ENCODE measurements at places on chromosomes 4 and X. TPM values are rescaled to one million over a fixed set of nuclear protein-coding genes. Genes with fewer than 3 reads are reported as not detected.

DNA sequence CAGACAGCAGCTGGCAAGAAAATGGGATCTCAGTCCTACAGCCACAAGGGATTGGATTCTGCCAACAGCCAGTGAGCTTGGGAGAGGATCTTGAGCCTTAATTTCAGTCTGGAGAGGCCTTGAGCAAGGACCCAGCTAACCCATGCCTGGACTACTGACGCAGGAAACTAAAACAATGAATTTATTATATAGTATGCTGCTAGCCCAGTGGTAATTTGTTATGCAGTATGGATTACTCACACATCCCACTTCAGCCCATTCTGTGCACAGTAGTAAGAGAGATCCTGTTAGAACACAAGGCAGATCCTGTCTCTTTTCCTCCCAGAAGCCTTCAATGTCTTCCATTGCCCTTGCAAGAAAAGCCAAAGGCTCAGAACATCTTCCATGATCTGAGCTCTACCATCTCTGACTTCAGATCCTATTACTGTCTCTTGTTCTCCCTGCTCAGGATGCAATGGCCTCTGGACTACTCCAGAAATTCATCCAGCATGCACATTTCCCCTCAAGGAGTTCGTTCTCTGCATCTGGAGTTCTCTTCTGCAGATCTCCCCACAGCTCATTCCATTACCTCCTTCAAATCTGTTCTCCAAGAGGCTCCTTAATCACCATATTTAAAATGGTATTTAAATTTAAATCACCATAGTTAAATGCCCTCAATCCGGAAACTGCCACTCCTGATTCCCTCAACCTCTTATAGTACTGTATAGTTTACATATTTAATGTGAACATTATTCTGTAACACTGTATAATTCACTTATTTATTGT lies 27.6 kb downstream of the SMIM20 start:
- H3K27me3 ChIP-seq: no peaks in the 10 kb centered on the region
- H3K4me3 ChIP-seq: no peak overlapping the region
- H3K36me3 ChIP-seq: no peaks in the 10 kb centered on the region
- H3K27ac ChIP-seq: no peak overlapping the region
- no peaks in the 10 kb centered on the region for H3K4me1 ChIP-seq

Gene CXCL11
- total RNA-seq: 1.9 TPM

GRCh38 chrX:134174859-134175258 lies 62.1 kb upstream of the CCDC160 start:
- H3K36me3 ChIP-seq: peaks cover 11% of the 10 kb centered on the region
- no peaks in the 10 kb centered on the region for H3K27me3 ChIP-seq
- peak overlapping the region; percentile 98 for H3K27ac ChIP-seq

DNA sequence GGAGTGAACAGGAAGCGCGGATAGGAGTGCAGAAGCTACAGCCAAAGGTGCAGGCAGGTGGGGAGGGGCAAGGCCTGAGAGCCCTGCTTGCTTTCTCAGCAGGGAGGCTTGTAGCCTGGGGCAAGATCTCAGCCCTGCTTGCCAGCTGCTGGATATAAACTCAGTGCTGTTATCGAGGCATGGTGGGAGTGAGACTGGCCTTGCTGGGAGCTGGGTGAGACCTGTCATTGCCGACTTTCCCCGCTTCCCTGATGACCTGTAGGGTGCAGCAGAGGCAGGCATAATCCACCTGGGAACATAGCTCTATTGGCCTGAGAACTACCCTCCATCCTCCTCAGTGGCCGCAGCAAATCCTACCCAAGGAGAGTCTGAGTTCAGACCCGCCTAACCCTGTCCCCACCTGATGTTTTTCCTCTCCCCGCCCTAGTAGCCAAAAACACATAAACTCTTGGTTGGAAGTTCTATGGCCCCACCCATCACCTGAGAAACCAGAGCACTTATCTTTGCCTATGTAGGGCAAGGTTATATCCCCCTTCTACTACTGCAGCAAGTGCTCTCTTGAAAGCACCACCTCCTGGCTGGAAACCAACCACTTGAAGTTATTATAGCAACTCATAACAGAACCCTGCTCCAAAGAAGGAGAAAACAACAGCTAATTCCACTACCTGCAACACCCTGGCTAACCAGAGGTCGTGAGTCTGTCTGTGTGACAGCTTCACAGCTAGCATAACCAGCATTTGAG lies 80.7 kb downstream of the FHIP1A start:
- H3K27ac ChIP-seq: peak overlapping the region; percentile 85
- no peaks in the 10 kb centered on the region for H3K36me3 ChIP-seq
- no peak overlapping the region for H3K4me3 ChIP-seq
- peak; percentile 83 for DNase-seq
- H3K27me3 ChIP-seq: no peaks in the 10 kb centered on the region

Gene ZAR1
- 1.6 TPM for total RNA-seq

- H3K27ac ChIP-seq: no peak overlapping the region
- H3K4me3 ChIP-seq: no peak overlapping the region
- no peaks in the 10 kb centered on the region for H3K27me3 ChIP-seq
- DNase-seq: no peak
- peaks cover under 1% of the 10 kb centered on the region for H3K36me3 ChIP-seq
- peaks cover under 1% of the 10 kb centered on the region for H3K4me1 ChIP-seq
Observed at GRCh38 chrX:16765594-16765993, 20.7 kb upstream of the TXLNG start.

DNA sequence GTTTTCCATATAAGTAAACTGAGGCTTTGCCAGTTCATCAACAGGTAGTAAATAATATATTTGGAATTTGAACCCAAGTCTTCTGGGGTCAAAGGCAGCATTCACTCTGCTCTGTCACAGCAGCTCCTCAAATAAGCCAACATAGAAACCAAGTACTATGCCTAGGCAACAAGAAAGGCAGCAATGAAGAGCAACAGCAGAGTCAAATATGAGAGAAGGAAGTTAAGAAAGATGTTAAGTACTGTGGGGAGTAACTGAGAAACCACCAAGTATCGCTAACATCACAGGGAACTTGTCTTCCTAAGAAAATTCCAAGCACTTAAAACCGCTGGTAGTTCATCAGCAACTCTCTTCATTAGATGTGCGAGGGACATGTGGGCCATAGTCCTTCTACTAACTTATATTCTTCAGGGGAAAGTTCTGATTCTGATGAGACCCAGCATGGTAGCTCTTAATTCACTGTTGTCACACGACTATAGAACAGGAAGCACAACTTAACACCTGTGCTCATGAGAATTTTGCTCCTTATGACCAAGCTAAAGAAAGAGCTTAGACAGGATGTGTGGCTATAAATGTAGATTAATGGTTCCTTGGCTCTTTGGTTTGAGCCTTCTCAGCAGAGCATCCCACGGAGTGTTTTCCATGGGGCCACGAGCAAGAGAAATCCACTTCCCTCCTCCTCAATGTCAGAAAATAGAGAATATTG lies 107.8 kb downstream of the AR start:
- H3K4me1 ChIP-seq: peaks cover 6% of the 10 kb centered on the region
- H3K4me3 ChIP-seq: no peak overlapping the region
- H3K27ac ChIP-seq: no peak overlapping the region
- no peak for DNase-seq
- H3K27me3 ChIP-seq: no peaks in the 10 kb centered on the region

DNA sequence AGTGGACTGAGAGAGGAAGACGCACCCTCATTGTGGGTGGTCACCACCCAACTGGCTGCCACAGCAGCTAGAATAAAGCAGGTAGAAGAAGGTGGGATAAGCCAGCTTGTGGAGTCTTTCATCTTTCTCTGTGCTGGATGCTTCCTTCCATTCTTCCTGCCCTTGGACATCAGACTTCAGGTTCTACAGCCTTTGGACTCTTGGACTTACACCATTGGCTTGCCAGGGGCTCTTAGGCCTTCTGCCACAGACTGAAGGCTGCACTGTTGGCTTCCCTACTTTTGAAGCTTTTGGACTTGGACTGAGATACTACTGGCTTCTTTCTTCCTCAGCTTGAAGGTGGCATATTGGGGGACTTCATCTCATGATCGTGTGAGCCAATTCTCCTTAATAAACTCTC lies 33.5 kb downstream of the ADH6 start:
- H3K27me3 ChIP-seq: no peaks in the 10 kb centered on the region
- no peak overlapping the region for H3K27ac ChIP-seq
- no peak overlapping the region for H3K4me3 ChIP-seq
- DNase-seq: no peak

Gene GALNTL6
- total RNA-seq: not detected

DNA sequence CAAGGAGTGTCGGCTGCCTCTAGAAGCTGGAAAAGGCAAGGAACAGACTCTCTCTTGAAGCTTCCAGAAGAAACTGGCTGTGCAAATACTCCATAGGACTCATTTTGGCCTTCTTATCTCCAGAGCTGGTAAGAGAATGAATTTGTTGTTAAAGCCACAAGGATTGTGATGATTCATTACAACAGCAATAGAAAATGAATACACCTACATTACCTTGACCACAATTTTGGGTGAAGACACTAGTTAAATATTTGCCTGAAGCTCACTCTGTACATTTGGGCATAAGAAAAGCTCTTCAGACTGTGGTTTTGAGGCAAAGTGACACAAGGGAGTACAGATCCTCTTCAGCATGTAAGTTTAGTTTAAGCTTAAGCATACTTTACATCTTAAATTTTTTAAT lies 134.5 kb upstream of the TLL1 start:
- H3K4me3 ChIP-seq: no peak overlapping the region
- H3K36me3 ChIP-seq: no peaks in the 10 kb centered on the region
- DNase-seq: no peak
- H3K27ac ChIP-seq: no peak overlapping the region
- no peaks in the 10 kb centered on the region for H3K4me1 ChIP-seq
- no peaks in the 10 kb centered on the region for H3K27me3 ChIP-seq

GRCh38 chr4:8086783-8087445 lies 71.7 kb downstream of the ABLIM2 start:
- H3K27ac ChIP-seq: peak overlapping the region; percentile 39
- DNase-seq: no peak
- no peaks in the 10 kb centered on the region for H3K4me1 ChIP-seq
- no peak overlapping the region for H3K4me3 ChIP-seq
- no peaks in the 10 kb centered on the region for H3K27me3 ChIP-seq
- H3K36me3 ChIP-seq: no peaks in the 10 kb centered on the region

Gene DMP1
- not detected for total RNA-seq

GRCh38 chr4:6620891-6621555 lies 19.5 kb upstream of the MRFAP1 start:
- no peaks in the 10 kb centered on the region for H3K36me3 ChIP-seq
- DNase-seq: peak; percentile 23

DNA sequence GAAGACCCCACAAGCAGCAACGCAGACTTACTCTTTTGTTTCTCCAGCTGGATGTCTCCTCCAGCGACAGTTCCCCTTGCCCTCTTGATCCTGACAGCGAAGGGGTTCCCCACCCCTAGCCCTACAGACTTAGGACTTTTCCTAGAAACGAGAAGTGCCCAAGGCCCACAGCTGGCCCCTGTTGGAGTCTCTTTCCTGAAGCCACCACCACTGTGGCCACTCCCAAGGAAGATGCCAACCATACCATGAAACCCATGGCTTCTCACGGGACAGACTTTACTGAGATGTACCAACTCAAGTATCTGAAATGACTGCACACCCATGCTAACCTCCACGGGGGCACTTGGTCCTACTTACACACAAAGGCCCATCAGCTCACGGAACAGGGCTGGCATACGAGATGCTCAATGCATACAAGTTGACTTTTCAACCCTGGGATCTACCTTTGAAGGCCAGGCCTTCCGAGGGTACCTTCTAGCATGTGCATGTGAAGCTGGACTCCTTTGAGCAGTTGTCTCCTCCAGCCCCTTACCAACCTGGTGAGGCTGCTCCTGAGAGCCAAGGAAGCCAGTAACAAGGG lies 924 bp upstream of the IRAK1 start:
- H3K27ac ChIP-seq: peak overlapping the region; percentile 79
- no peak for DNase-seq
- H3K4me1 ChIP-seq: peaks cover 6% of the 10 kb centered on the region
- peak overlapping the region; percentile 47 for H3K4me3 ChIP-seq
- H3K27me3 ChIP-seq: no peaks in the 10 kb centered on the region
- H3K36me3 ChIP-seq: no peaks in the 10 kb centered on the region

DNA sequence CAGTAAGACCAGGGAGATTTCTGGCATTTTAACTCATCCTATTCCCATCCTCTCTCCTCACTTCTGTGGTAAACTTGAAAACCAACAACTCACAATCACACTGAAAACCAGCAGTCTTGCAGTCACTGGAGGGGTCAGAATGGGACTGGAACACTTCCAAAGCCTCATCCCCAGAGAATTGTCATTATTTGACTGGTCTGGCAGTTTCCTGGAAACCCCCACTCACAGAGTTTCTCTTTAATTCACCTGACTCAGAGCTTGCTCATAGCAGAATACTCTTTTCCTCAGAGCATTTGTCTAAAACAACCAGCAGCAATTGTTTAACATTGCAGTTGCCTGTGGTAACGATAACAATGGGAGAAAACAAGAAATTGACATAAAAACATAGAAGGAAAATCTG lies 7.3 kb upstream of the RAB9B start:
- H3K27ac ChIP-seq: no peak overlapping the region
- H3K36me3 ChIP-seq: no peaks in the 10 kb centered on the region
- H3K4me3 ChIP-seq: no peak overlapping the region
- H3K27me3 ChIP-seq: no peaks in the 10 kb centered on the region

Gene FREM3
- total RNA-seq: 0.07 TPM

- peak; percentile 23 for DNase-seq
- H3K4me1 ChIP-seq: 0 out of 2 replicates have a peak, but pooled peaks cover 4% of the 10 kb centered on the region
- no peak overlapping the region for H3K27ac ChIP-seq
- no peaks in the 10 kb centered on the region for H3K27me3 ChIP-seq
- H3K4me3 ChIP-seq: no peak overlapping the region
Observed at GRCh38 chrX:55450259-55450658, 1.7 kb upstream of the MAGEH1 start.

- H3K4me1 ChIP-seq: no peaks in the 10 kb centered on the region
- no peak overlapping the region for H3K4me3 ChIP-seq
- DNase-seq: no peak
- H3K36me3 ChIP-seq: no peaks in the 10 kb centered on the region
Observed at GRCh38 chr4:21884615-21885014, 64.0 kb downstream of the KCNIP4 start.

Gene DCAF12L1
- 5.6 TPM for total RNA-seq

Gene RTL3
- total RNA-seq: not detected

Gene NPY2R
- total RNA-seq: 0.47 TPM

DNA sequence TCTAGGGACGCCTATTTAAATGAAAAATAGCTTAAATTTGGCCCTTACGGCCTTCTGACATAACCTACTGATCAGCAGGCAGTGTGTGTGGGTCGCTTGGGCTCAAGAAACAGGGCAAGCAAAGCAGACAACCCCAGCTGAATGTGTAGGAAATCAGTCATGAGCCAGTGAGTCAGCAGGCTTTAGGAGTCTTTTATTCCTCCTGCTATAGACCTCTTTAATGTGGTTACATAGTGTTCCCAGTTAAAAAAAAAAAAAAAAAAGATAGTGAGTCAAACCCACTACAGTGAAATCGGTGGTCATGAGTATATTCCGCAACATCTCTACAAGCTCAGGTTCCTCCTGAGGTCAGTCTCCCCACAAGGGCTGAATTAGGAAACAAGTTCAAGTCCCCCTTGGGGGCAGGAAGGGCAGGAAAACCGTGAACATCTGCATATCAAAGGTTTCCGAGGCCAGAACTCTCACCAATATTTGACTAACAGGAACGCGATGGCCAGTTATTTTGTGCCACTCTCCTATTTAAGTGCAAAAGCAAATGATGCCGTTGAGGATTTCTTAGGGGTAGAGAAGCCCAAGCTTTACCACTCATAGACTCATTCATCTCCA lies 32.7 kb downstream of the ACSL1 start:
- no peak overlapping the region for H3K27ac ChIP-seq
- H3K27me3 ChIP-seq: no peaks in the 10 kb centered on the region
- H3K36me3 ChIP-seq: peaks cover 4% of the 10 kb centered on the region
- DNase-seq: no peak
- H3K4me1 ChIP-seq: peaks cover 13% of the 10 kb centered on the region
- no peak overlapping the region for H3K4me3 ChIP-seq

All from GM23338 (cell line).